Stimulated activated CD8-positive, alpha-beta memory T cell treated with anti-CD3 and anti-CD28 coated beads, Interleukin-7, amount 100 ng/mL, for 1 hour (primary cell): ENCODE measurements at places on chromosomes 1 and 21.

- DNase-seq: no peak
Observed at GRCh38 chr1:113747376-113747775, 11.9 kb downstream of the PHTF1 start.

DNA sequence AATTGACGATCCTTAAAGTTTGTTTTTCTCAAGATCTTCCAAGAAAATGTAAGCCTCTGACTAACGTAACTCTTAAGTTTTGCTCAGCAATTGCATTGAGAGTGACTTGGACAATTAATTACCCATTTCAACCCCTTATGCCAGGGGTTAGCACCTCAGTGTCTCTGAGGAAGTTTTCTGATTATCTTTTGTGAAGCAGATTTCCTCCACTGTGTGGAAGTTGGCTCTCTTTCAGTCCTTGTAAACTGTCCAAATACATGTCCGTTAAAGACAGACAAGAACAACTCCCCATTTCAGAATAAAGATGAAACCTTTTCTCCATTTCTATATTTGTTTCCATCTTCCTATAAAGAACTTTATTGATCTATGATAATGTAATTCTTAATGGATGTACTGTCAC is 296.4 kb upstream of the FMN2 start:
- no peak for DNase-seq

GRCh38 chr1:58926152-58926551 is 142.3 kb upstream of the JUN start:
- DNase-seq: no peak

GRCh38 chr1:235670157-235670776 is 20.7 kb upstream of the GNG4 start:
- DNase-seq: no peak

DNA sequence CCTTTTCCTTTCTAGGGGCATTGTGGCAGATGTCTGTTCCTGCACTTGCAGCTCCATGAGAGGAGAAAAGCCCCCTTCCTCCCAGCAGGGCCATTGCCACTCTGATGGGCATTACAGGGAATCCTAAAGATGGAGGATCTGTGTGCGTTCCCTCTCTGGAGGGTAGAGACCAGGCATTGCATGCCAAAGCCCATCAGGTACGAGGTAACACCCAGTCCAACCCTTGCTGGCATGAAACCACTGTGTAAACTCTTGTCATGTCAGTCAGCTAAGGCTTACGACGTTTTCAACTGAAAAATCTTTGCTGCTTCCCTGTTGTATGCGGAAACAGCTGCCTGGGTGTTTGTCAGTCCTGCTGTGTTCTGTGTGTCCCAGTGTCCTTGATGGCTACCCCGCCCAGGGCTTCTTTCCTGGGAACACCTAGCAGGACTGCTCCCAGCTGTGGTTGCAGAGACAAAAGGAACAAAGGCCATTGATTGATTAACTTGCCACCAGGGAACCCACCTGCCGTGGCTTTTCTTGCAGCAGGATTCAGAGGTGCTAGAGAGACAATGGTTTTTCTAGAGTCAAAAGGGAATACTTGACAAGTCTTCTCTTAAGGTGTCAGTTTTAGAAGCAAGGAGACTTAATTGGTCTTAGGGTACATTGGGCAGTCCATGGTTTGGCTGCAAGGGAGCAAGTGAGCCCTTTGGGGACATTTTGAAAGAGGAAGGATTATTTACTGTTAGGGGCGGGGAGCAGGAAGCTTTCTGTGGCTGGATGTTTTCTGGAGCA is 24.6 kb downstream of the B3GALT5 start:
- no peak for DNase-seq

GRCh38 chr1:117681093-117681900 is 75.4 kb downstream of the TENT5C start:
- DNase-seq: no peak

- no peak for DNase-seq
Observed at GRCh38 chr1:44433209-44433608, 28.2 kb downstream of the RNF220 start.

DNA sequence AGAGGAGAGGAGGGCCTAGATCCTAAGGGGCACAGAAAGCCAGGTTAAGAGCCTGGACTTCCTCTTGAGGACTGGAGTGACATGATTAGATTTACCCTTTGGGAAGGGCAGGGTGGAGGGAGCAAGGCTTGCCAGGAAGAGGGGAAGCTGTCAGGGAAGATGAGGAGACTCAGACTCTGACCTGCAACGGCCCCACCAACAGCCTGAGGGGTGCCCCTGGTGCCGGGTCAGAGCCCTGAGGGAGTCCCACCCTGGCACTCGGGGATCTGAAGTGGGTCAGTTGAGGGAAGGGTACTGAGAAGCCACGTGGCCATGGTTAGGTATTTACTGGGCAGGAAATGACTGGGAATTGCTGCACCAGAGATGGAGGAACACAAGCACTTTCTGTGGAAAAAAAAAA is 9.8 kb downstream of the ECE1 start:
- DNase-seq: no peak

DNA sequence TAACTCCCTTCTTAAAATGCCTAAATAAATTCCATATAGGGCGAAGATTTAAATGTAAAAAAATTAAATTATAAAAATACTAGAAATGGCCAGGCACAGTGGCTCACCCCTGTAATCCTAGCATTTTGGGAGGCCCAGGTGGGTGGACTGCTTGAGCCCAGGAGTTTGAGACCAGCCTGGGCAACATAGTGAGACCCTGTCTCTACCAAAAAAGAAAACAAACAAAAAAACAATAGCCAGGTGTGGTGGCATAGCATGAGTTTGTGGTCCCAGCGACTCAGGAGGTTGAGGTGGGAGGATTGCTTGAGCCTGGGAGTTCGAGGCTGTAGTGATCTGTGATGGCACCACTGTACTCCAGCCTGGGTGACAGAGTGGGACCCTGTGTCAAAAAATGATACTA is 17.8 kb downstream of the SORT1 start:
- no peak for DNase-seq

- DNase-seq: no peak
Observed at GRCh38 chr1:241600496-241600901, 39.7 kb downstream of the CHML start.

- no peak for DNase-seq
Observed at GRCh38 chr1:10716840-10717239, 79.6 kb downstream of the CASZ1 start.

DNA sequence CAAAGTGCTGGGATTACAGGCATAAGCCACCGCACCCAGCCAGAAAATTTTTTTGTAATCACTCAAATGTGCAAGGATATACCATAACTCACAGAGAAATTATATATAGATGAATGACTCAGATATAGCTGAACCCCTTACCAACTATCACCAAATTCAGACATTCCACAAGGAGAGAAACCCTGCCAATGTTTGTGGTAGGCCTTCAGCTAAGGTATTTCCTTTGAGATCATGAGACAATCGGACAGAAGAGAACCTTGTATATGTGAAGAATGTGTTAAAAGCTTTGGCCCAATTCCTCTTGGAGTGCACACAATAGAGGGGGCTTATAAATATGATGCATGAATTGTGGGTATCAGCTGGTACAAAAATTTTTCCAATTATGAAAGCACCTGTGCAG is 50.7 kb downstream of the ZNF684 start:
- no peak for DNase-seq

DNA sequence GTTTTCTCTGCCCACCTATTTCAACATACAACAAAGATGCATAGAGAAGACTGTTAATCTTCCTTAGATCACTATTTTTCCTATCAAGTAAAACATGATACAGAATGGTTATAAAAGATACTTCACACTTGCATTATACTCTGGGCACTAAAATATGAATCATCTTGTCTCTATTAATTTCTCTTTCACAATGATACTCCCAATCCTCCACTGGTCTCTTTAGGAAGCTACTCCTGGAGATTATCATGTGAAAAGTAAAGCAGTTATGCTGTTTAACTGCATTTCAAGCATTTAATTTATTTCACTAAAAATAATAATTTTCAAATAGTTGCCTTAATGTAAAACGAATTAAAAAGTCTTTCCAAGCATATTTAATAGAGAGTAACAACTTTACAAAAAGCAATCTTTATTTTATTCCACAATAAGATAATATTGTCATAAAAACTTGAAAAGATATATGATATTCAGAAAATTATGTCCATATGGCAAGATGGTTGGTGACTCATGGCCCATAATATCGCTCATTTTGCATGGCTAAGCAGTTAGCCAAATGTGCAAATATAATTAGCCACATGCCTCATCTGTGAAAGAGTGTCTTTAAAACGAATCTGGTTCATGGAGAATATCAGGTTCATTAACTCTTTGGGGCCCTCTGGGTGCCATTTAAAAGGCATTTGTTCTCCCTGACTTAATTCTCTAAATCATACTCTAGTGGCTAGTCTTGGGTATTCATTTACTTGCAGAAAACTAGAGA is 1569.0 kb upstream of the B3GALT2 start:
- no peak for DNase-seq

DNA sequence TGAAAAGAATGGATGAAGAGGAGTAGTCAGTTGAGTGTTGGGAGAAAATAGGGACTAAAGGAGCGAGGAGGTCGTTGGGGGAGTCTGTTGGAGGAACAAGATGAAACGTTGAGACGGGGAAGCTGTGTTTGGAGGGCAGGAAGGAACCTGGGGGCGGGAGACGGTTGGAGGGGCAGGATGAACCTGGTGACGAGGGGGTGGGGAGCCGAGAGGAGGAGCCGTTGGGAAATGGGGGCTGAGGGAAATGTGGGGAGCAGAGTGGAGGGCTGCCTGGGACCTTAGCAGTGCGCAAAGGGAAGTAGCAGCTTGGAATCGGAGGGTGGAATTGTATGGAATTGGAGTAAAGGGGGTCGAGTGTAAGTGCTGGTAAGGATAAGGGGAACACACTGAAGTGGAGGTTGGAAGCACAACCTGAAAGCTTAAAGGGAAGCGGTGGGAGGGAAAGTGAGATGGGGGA is 630 bp downstream of the MTF2 start:
- no peak for DNase-seq

DNA sequence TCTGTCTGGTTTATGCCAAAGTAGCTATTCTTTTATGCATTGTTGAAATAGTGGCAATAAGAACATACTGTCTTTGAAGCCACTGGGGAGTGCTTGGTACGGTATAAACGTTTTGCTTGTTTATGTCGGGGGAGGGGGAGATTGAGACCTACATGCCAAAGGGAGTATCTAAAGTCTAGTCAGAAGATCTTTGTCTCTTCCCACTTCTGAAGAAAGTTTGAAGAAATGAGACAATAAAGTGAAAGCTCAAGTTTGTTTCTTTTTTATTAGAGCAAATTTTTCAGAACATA is 6.8 kb downstream of the AKIRIN1 start:
- DNase-seq: no peak

DNA sequence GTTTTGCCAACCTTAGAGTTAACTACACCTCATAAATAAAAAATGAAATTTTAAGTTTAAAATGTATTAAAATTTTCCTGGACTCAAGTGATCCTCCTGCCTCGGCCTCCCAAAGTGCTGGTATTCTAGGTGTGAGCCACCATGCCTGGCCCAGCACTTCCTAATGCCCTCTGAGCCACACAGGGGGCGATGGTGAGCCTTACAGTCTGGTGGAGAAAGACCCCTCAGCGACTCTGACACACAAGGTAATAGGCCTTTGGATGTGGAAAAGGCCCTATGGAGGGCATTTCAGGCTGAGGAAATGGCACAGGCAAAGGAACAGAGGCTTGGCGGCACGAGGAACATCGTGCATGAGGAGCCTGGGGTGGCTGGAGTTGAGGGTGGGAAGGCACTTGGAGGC is 6.7 kb downstream of the CITED4 start:
- DNase-seq: no peak

GRCh38 chr1:22411589-22411988 is 40.1 kb upstream of the ZBTB40 start:
- no peak for DNase-seq

GRCh38 chr1:205013683-205014367 is 29.2 kb upstream of the CNTN2 start:
- DNase-seq: no peak

DNA sequence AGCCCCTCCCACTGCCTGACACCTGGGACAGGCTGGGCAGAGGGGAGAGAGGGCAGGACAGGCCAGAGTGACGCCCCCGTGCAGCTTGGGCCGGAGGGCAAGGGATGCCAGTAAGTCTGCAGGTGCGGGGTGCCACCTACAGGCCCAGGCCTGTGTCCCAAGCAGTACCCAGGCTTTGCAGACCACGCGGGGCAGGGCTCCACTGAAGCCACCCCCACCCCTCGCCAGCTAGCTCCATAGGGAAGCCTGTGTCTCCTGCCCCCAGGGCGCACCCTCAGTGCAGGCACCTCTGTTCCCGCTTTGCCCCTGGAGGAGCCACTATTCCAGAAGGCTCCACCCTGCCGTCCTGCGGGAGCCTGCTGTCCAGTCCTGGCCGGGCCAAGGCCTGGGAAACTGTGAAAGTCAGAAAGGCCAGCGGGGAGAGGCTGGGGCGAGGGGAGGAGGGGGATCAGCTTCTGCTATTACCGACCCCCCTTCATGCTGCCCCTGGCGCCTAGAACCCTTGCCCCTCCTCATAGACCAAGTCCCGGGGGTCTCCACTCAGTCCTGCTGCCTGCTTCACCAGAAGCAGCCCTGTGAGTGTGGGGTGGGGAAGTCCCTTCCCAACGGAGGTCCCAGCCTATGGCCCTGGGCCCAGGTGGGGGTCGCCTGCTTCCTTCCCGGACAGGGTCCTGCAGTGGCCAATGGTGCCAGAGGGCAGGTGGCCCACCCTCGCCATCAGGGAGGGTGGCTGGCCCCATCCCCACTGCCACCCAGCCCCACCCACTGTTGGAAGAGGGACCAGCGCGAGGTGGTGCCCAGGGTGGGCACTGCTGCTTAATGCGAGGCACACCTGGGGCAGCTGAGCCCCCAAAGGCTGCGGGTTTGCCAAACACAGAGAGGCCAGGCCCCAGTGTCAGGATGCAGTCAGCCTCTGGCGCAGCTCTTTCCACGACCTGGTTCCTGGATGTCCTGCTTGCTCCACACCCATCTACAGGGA is 54.4 kb downstream of the KCNAB2 start:
- DNase-seq: no peak

GRCh38 chr1:94012708-94013366 is 103.6 kb upstream of the GCLM start:
- DNase-seq: no peak
